Stimulated activated CD8-positive, alpha-beta memory T cell treated with anti-CD3 and anti-CD28 coated beads, Interleukin-4, amount 100 ng/mL, for 4 hours (primary cell): ENCODE measurements at places on chromosomes 2 and 18.

GRCh38 chr2:29747786-29748470 is 173.5 kb downstream of the ALK start:
- no peak for DNase-seq

- DNase-seq, result no peak
These were observed 20.7 kb downstream of the CCDC102B start for GRCh38 chr18:68818584-68818983.

GRCh38 chr2:238643400-238643907 is 204.4 kb upstream of the TWIST2 start:
- DNase-seq, result no peak

GRCh38 chr2:234139755-234140154 is 89.3 kb downstream of the SPP2 start:
- DNase-seq, result no peak

- no peak for DNase-seq
These were observed 36.6 kb downstream of the GPR155 start for GRCh38 chr2:174450021-174450816.

DNA sequence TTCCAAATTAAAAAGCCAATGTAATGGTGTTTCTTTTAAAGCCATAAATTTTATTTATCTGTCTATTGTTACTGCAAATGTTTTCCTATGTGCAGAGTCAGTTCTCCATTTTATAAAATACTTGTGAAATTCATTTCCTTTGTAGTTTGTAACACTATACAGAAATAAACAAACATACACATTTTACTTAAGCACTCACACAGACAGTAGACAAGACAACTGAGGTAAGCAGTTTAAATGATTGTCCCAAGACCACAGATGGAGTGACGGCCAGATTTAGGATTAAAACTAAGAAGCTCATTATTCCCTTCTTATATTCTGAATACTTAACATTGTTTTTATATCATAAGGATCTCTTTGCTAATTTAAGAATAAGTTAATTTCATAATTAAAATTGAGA is 100.9 kb downstream of the BAZ2B start:
- DNase-seq, result no peak

GRCh38 chr2:21567395-21567794 is 443.6 kb downstream of the TDRD15 start:
- DNase-seq, result no peak

- no peak for DNase-seq
These were observed 62.7 kb downstream of the MBP start for GRCh38 chr18:77069931-77070330.
